ENCODE measurements at places on chromosomes 11 and 22.

DNA sequence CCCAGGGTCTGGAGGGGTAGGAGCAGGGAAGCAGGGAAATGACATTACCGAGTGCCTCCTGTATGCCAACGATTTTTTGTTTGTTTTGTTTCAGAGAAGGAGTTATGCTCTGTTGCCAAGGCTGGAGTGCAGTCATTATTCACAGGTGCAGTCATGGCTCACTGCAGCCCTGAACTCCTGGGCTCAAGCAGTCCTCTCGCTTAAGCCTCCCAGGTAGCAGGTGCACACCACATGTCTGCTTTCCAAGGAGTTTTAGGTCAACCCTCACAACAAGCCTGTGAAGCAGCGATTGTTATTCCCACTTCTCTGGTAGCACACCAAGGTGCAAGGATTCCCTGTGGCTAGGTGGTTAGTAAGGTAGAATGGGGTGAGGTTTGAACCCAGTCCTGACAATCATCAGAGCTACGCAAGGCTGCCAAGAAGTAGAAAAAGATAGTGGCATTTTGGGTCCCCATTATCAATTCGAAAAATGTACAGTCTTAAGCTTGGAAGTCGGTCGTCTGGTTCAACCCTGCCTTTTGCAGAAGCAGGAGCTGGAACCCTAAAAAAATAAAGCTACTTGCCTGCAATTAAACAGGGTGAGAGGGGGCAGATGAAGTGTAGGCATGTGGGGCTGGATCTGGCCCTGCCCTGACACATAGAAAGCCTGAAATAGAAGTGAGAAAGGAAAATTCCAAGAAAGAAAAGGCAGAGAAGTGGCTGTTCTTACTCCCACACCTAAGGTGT is 9.1 kb downstream of the UCP3 start:
- DNase-seq = peak; percentile 38

DNA sequence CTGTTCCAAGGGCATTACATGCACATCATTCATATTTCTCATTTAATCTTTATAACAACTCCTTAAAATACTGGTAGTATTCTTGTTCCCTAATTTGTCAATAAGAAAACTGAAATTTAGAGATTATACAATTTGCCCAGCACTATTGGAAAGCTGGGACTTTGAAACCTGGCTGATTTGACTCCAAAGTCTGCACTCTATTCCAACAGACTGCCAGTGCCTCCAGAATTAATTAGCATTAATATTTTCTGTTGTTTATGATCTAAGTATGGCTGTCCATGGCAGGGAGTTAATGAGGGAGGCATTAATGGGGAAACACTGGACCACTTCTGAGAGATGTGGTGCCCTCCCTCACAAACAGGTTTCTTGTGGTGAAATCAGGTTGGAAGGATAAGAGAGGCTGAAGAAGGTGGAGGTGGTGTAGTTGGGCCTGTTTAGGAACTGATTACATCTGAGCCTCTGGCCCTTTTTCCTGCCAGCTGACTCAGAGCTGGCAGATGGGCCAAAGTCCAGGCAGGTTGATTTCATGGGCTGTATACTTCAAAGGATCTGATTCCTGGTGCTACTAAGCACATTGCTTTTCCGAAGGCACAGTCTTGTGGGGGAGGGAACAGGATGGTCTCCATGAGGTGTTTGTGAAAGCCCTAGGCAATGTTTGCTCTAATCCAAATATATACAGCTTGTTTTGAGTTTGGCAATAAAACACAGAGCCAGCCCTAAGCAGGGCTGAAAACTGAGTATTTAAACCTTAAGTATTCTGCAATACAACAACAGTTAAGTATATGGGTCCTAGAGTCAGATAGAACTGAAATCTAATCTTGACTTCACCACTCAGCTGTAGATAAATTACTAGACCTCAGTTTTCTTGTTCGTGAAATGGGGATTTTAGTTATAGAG is 21.0 kb upstream of the RAB30 start:
- DNase-seq = no peak

- DNase-seq = no peak
Observed at GRCh38 chr11:44848203-44848962, 102.3 kb downstream of the TP53I11 start.

- no peak for DNase-seq
Observed at GRCh38 chr11:285894-286220, 3.1 kb upstream of the PGGHG start.

DNA sequence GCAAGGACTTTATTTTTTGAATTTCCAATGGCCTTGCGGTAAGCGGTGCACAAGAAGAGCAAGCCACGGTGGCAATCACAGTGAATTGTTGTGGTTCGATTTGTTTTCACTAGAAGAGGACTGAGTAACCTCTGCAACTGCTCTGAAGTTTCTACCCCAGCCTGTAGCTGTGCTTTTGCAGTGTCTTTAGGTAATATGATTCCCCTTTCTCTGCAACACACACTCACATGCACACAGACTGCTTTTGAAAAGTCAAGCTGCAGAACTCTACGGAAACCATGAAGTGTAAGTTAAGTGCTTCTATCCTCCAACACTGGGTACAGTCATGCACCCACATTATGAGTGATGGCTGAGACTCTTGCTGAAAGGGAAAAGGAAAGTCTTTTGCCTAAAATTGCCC is 38.4 kb downstream of the CD44 start:
- DNase-seq = no peak
